ENCODE measurements at places on chromosomes 1 and 21.
A peak's percentile ranks its signal among the peaks of the same experiment; 100 is the strongest.

- DNase-seq = no peak
These were observed 192.9 kb upstream of the VAMP3 start for GRCh38 chr1:7578206-7578605.

- DNase-seq = no peak
These were observed 85.1 kb upstream of the PLXNA2 start for GRCh38 chr1:208329300-208329699.

GRCh38 chr1:9326596-9326995 is 33.9 kb downstream of the SPSB1 start:
- no peak for DNase-seq

DNA sequence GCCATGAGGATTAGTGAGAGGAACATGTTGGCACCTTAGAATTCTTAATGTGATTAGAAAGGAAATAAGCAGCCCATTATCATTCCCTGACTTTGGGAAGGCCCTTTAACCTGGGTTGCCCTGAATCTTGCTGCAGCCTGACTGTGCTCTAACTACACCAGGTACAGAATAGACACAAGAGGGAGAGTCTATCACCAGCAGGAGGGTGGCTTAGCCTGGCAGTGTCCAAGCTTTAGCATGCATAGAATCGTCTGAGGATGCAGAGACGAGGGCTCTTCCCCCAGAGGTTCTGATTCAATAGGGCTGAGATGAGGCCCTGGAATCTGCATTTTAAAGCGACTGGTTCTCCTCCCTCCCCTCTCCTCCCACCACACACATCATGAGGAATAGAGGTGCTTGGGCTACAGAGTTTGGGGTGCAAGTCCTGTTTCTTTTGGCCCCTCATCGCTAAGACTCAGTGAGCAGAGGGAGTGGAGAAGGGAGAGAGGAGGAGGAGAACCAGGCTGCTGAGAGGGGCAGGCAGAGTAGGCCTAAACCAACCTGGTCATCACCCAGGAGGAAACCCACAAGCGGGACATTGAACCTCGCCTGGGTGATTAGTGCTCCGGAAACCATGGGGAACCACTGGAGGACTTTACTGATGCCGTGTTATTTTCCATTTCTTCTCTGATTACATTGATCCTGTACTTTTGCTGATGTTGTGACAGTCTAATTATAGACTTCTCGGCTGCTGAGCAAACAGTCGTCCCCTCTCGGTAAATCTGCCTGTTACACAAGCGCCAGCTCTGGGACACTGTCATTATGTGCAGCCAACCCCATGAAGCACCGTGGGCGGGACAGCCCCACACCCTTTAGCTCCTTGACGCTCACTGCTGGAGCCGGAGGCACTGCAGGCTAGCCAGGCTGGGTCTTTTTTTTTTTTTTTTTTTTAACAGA is 6.3 kb upstream of the TENT5C start:
- no peak for DNase-seq

GRCh38 chr1:68798071-68798470 is 301.2 kb upstream of the DEPDC1 start:
- no peak for DNase-seq

DNA sequence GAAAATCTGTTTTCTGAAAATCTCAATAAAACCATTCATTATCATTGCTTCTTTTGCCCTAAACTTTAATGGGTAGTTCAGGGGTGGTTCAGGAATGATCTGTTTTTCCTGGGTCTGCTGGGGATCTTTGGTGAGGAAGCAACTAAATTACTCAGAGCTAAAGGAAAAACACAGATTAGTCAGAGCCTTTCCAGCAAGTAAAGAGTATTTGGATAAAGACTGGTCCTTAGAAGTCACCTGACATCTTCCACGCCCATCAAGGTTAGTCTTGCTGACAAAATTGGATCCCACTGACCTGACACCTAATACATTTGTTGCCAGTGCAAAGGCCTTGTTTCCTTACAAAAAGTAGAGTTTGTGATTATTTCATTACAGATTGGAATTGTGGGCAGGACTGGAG is 24.2 kb downstream of the HSPA13 start:
- DNase-seq = no peak

DNA sequence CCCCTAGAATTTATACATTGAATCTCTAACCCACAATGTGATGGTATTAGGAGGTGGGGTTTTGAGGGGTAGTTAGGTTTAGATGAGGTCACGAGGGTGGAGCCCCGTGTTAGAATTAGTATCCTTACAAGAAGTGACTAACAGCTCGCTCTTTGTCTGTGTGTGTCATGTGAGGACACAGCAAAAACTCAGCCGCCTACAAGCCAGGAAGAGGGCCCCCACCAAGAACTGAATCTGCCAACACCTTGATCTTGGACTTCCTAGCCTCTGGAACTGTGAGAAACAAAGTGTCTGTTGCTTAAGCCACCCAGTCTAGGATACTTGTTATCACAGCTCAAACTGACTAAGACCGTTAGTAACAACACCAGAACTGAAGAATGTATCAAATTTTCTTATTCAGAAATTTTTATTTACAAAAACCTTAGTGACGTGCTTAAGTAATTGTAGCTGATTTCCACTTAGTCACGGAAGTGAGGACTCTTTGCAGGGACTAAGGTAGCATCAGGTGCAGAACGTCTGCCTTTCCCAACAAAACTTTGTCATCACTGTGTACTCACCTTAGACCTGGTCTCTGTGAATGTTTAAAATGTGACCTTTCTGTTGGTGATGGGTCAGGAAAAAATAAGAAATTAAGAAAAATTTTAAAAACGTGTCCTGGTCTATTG is 24.5 kb upstream of the LRRC8C start:
- DNase-seq = peak; percentile 16

DNA sequence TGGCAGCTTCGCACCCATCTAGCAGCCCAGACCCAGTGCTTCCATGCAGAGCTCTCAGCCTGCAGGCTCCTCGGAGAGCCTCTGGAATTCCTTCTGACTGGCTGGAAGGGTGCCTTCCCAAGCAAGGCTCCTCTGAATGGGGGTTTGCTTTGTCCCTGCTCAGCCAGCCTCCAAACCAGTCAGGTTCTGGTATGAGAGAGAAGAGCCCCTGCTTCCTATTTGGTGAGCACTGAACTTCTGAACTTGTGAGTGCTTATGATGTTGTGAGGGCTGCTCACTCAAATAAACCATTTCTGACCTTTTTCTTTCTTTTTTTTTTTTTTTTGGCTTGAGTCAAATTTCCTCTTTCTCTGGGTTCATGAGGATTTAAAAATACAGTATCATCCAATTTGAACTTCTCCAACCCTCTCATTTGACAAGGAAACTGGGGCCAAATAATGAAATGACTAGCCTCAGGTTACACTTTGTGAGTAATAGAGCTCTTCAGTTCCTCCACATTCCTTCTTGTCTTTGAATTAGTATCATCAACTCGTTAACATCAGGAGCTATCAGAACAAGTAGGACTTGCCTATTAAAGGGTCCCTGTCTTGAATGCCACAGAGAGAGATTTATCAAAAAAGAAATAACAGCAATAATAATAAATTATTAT is 39.6 kb downstream of the GFI1 start:
- no peak for DNase-seq

- DNase-seq = no peak
These were observed 34.2 kb downstream of the CD55 start for GRCh38 chr1:207355513-207356295.

DNA sequence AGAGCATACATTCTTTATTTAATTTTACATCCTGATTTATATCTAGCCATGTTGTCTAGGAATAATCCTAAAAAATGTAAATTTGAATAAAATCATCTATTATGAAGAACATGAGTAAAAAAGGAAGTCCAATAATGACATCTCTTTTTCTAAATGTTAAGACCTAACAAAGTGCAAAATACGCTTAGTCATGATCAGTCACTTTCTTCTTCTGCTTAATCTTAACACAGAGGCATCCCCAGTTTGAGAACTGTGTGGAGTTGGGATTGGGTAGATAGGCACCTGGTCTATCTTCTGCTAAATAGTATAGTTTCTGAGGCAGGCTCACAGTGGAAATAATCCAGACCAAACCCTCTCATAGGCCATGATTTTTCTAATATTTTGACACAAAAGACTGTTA is 311.7 kb upstream of the LRRC7 start:
- DNase-seq = no peak
